ENCODE measurements at places on chromosomes 5 and 9.

DNA sequence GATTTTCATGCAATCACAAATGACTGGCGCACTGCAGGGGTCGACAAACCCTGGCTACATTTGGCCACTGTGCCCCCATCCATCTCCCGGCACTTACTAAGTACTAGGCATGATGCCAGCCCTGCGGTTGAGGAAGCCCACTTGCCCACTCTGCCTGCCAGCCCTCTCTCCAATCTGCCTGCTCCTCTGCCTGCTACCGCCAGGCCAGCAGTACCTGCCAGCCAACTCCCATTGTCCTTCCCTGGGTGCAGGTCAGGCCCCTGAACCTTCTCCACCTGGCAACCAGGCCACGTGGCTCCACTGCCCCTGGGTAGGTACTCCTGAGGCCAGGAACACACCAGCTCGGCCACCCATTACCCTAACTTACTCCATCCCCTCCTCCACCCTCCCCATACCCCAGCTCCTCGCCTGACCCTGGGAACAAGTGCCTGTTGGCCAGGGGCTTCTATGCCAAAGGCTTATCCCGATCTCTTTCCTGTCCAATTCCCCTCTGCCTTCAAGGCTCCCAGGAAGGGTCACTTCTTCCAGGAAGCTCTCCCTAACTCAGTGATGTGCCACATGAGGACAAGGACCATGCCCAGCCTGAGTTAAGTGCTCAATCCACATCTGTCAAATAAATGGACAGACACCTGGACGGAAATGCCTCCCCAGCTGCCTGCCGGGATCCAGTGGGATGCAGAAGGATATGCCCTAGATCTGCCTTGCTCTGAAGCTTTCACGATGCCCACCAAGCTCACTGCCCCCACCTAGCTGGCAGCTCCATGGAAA is 6.6 kb downstream of the EEIG1 start:
- DNase-seq, result peak; percentile 48

DNA sequence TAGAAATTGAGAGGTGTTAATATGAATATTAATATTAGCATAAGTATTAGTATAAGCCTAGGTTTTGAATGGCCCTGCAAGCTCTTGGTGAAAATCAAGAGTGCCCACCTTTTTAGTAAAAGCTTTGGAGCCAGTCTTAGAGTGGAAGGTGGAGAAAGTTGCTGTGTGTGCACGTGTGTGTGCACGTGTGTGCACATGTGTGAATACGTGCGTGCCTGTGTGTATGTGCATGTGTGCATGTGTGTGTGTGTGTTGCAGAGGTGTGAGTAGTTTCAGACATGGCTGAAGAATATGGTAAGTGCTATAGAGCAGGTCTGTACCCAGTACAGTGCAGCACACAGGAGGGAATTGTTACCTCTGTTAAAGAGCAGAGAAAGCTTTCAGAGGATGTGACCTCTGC is 74.3 kb downstream of the BOD1 start:
- DNase-seq, result no peak

- no peak for DNase-seq
Measured at GRCh38 chr5:115844321-115844817, 2.6 kb downstream of the AP3S1 start.

GRCh38 chr5:153896701-153897100 is 142.0 kb downstream of the FAM114A2 start:
- peak; percentile 81 for DNase-seq

DNA sequence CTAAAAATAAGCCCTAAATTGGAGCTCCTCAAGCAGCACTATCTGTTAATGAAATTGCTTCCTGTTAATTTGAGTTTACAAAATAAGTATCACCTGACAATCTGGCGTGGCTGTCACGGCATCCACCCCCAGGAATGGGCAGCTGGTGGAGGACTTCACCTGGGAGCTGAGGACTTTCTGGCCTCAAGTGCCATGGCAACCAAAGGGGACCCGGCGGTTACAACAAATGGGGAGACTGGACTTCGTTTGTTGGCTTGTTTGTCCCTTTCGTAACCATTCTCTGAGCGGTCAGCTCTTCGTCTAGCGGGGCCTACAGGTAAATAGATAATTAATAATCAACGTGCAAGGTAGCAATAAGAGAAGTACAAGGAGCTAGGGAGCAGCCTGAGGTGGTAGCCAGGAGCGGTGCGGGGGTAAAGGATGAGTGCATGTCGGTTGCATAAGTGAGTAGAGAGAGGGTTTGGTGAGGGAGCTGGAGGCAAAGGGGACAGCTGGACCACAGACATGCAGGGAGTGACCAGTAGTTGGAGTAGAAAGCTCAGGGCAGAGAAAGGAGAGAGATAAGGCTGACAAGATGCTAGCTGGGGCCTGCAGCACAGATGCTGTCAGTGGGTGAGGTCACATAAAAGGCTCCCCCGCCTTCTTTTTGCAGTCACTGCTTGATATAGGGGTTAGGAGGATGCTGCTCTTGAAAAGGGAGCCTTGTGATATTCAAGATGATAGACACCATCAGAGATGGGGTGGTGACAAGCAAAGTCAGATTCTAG is 62.5 kb downstream of the HSPA4 start:
- DNase-seq, result no peak

DNA sequence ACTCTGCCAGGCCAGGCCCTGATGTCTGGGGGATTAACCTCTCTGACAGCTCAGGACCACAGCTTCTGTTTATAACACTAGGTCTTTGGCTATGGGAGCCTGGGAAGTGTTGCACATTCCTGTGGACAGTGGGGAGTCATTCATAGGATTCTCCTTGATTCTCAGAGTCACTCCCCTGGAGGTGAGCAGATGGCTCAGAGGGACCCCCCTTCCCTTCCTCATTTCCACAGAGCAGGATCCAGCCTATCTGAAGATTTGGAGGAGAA is 60.2 kb downstream of the NRG2 start:
- DNase-seq, result no peak

DNA sequence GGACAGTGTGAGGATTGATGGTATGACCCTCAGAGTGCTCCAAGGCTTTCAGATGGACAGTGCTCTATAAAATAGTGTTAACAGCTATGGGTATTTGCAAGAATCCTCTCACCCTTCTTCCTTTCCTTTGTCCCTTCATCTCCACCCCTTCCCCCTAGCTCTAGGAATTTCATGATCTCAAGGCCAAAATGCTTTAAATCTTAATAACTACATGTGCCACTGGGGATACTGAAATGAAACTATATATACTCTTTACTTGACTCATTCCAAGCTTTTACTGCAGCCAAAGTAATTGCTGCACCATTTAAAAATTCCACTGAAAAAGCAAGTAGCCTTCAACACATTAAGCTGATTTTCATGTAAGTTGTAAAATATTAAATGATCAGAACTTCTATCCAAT is 361.6 kb upstream of the SLC30A5 start:
- DNase-seq, result no peak

- no peak for DNase-seq
Measured at GRCh38 chr5:169706071-169706470, 69.0 kb downstream of the DOCK2 start.

DNA sequence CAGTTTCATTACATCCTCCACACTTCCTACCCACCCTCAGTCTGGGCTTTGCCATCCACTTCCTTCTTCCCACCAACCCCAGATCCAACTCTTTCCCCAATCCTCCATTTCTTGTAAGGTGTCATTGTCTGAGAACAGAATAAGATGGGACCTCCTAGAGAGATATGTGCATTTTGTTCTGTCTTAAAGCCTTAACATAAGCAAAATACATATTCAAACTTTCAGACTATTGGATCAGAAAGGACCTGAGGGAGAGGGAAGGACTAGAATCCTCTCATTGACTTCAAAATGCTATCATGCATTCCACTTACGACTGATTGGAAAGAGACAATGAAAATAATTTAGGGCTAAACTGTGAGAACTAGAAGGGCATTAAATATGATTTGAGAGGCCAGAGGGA is 43.0 kb downstream of the AGXT2 start:
- no peak for DNase-seq

DNA sequence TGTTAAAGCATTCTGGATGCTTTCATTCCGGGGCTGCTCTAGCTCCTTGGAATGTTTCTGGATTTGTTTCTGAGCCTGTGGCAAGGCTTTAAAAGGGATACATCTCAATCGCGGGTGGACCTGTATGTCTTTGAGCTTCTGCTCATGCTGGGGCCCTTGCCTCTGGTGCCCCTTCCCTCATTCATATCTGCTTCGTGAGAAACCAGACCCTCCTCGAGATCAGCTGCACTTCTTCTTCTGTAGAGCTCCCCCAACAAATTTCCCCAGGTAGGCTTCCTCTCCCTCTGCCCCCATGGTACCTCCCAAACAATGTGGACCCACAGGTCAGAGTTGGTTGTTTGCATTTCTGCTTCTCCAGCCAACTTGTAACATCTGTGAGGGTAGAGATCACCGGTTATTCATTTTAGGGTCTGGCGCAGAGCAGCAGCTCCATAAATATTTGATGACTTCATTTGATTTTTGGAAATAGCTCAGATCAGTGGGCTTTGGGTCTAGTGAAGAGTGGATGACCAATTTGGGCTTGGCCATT is 6.6 kb downstream of the ZNF618 start:
- no peak for DNase-seq

GRCh38 chr5:88736494-88736893 is 146.5 kb downstream of the MEF2C start:
- no peak for DNase-seq

GRCh38 chr5:136174021-136174659 is 18.8 kb downstream of the SMIM32 start:
- DNase-seq, result peak; percentile 28

Data from NCI-H1105 treated with DMSO at 0.1 percent for 48 hours (cell line).